Stimulated activated CD4-positive, alpha-beta T cell treated with anti-CD3 and anti-CD28 coated beads, Interleukin-4, amount 100 ng/mL, for 4 hours (primary cell): ENCODE measurements at places on chromosomes 7 and 10.

- DNase-seq, result no peak
Observed at GRCh38 chr7:158133057-158133456, 454.6 kb downstream of the PTPRN2 start.

- DNase-seq, result no peak
Observed at GRCh38 chr10:88793712-88794299, 8.7 kb upstream of the LIPM start.

DNA sequence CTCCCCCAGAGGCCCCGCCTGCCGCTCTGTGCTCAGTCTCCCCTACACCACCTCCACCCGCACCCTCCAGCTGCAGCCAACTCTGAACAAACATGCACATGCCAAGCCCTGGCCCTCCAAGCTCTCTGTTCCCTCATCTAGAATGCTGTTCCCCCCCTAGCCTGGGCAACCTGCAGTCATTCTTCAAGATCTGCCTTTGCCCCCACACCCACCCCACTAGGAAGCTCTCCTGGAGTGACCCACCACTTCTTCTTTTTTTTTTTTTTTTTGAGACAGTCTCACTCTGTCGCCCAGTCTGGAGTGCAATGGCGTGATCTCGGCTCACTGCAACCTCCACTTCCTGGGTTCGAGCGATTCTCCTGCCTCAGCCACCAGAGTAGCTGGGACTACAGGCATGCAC lies 13.7 kb downstream of the MYL10 start:
- no peak for DNase-seq

DNA sequence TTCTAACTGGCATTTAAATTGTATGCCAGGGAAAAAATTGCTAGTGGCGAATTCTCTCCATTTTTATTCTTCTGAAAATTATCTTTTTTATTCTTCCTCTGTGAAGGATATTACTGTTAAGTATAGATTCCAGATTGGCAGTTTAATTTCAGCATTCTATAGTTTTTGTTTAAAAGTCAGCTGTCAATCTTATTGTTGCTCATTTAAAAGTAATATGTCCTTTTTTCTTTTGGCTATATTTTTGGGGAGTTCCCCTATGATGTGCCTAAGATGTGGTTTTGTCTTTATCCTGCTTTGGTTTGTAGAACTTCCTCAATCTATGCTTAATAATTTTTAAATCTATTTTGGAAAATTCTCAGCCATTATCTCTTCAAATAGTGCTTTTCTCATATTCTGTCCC lies 135.9 kb downstream of the ARHGAP12 start:
- no peak for DNase-seq

GRCh38 chr10:108782411-108782810 lies 1140.9 kb downstream of the XPNPEP1 start:
- DNase-seq, result no peak

DNA sequence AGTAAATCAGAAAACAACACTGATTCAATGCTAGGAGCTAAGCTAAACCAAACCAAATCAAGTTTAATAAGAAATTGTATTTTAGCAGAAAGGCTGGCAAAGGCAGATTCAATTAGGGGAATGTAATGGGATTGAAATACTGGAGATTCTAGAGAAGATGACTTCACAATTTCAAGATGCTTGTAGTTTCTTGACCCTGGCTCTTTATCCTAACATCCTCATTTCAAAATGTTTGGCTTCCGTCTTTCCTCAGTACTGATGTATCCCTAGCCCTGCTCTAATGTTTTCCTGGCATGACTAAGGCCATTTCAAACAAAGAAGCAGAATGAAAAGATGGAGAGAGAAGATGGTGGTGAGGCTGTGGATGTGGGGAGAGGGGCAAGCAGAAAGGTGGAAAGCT lies 2.7 kb upstream of the JCAD start:
- DNase-seq, result no peak

GRCh38 chr7:12066521-12066920 lies 144.6 kb upstream of the TMEM106B start:
- no peak for DNase-seq

GRCh38 chr7:134701272-134701671 lies 54.6 kb downstream of the BPGM start:
- DNase-seq, result no peak

GRCh38 chr10:132548869-132549268 lies 11.3 kb downstream of the INPP5A start:
- DNase-seq, result no peak

DNA sequence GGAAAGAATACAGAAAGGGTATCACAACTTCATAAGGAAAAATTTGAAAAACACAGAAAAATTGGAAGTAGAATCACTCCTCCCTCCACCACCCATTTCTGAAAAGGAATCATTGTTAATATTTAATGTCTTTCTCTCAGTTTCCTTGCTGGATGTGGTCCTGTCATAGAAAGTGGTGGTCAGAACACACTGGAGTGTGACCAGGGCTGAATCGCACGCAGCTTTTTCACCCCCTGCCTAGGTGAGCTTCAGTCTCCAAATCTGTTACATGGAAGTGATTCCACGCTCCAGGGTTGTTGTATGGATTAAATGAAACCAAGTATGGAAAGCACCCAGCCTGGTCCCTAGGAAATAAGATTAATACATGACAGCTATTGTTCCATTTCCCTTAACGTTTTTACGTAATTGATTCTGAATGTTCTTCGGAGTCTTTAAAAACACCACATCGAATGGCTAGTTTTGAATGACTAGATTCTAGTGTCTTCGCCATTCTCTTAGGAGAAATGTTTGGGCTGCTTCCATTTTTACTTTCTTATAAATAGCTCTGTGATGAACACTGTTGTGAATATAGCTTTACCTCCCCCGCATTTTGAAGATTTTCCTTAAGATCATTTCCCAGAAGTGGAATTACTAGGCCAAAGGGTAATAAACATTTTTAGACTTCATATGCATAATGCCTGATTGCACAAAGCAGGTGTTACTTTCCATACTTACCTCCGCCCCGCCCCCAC lies 10.9 kb upstream of the DUSP5 start:
- DNase-seq, result no peak

GRCh38 chr7:158075633-158076001 lies 512.0 kb downstream of the PTPRN2 start:
- no peak for DNase-seq

GRCh38 chr7:37784015-37784414 lies 64.4 kb upstream of the NME8 start:
- DNase-seq, result no peak

DNA sequence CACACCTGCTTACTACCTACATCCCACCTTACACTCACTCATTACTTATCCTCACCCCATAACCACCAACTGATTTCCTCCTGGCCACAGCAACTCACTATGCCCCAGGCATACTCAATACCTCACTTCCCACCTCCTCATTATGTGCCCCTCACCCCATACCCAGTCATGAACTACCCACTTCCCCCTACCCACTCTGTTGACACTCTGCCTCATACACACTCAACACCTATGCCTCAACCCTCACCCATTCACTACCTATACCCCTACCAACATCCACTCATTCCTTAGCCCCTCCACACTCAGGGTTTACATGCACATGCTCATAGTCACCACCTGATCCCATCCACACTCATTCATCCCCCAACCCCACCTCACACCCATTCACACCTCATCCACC lies 39.6 kb downstream of the SEC61G start:
- DNase-seq, result no peak

GRCh38 chr10:87596351-87596750 lies 63.3 kb upstream of the PAPSS2 start:
- DNase-seq, result no peak

DNA sequence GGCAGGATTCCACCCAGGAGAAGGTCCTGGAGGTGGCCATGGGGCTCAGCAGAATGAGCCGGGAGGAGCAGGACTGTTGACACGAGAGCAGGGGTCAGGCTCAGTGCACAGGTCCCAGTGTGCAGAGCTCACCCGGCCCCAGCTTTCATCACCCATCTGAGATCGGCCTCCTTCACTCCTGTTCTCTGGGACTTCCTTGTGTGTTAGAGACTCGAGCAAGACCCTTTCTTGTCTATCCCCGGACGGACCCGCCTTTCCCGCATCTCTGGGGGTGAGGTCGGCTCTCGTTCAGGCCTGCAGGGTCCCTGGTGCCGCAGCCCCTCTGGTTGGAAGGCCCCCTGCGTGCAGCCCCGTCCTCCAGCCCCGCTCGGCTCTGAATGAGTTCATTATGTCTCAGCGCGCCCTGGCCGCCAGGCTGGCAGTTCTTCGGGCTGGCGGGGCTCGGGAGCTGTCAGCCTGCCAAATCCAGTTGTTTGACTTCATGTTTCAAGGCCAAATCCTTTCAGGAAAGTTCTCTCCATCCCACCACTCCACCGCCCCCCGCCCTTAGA lies 127.9 kb downstream of the LHPP start:
- no peak for DNase-seq

GRCh38 chr7:144133307-144133706 lies 10.3 kb downstream of the OR2A14 start:
- DNase-seq, result no peak

DNA sequence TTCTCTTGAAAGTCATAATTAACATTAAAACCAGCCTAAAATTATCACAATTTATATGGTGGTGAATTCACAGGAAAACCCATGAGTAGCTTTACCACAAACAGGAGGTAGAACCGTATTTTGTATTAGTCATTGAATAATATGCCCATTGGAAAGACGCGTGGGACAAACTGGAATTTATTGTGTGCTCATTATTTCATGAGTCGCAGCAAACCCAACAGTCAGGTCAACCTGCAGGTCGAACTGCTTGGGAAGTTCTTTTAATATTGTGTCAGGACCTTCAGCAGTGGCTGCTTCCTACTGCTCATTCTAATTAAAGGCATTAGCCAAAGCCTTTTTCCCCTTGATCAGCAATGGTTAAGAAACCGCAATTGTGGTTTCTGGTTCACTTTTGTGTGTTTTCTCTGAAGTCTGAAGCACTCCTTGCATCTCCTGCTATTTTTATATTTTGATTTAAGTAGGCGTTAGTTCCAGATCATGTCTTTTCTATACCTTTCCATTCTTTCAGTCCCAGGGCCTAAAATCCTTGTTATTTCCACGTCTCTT lies 100.1 kb downstream of the RAB11FIP2 start:
- no peak for DNase-seq
